ENCODE measurements at places on chromosomes 6 and 20.

DNA sequence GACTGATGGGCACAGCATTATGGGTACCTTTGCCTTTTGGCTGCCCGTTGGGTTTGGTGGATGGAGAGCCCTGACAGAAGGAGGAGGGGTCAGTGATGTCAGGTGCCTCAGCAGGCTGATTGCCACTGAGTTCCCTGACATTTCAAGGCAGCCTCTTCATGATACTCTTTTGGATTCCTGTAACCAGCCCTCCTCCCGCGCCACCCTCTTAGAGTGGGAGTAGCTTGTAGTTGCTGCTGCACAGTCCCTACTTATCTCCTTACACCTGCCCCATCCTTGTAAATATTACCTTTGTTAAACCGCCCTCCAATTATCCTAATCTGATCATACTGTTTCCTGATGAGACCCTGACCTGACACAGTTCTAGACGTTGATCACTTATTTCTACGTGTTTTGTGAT lies 140.0 kb downstream of the CFAP61 start:
- no peaks in the 10 kb centered on the region for H3K36me3 ChIP-seq
- no peaks in the 10 kb centered on the region for H3K27me3 ChIP-seq
- no peak overlapping the region for H3K27ac ChIP-seq
- DNase-seq: no peak
- H3K4me1 ChIP-seq: no peaks in the 10 kb centered on the region

- H3K27me3 ChIP-seq: no peaks in the 10 kb centered on the region
- DNase-seq: no peak
- no peaks in the 10 kb centered on the region for H3K36me3 ChIP-seq
- H3K27ac ChIP-seq: no peak overlapping the region
- no peak overlapping the region for H3K4me3 ChIP-seq
- no peaks in the 10 kb centered on the region for H3K4me1 ChIP-seq
Measured at GRCh38 chr6:40599555-40599954, 12.4 kb upstream of the LRFN2 start.

DNA sequence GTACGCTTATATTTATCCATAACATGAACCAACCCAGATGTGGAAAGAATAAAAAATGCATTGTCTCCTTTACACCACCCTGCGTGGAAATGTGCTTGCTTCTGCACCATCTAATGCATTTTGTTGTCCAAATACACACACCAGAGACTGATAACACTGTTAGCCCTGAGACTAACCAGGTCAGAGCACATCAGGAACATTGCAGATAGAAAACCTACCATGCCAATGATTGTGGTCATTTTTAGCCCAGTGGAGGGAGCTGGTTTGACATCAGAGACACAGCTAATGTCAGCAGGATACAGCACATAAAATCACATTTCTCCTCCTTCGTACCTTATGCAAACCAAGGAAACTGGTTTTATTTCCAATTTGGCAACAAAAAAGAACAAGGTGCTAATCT lies 528.7 kb downstream of the DOK5 start:
- H3K36me3 ChIP-seq: no peaks in the 10 kb centered on the region
- no peak overlapping the region for H3K4me3 ChIP-seq
- no peak overlapping the region for H3K27ac ChIP-seq
- H3K27me3 ChIP-seq: no peaks in the 10 kb centered on the region
- no peaks in the 10 kb centered on the region for H3K4me1 ChIP-seq
- DNase-seq: no peak

DNA sequence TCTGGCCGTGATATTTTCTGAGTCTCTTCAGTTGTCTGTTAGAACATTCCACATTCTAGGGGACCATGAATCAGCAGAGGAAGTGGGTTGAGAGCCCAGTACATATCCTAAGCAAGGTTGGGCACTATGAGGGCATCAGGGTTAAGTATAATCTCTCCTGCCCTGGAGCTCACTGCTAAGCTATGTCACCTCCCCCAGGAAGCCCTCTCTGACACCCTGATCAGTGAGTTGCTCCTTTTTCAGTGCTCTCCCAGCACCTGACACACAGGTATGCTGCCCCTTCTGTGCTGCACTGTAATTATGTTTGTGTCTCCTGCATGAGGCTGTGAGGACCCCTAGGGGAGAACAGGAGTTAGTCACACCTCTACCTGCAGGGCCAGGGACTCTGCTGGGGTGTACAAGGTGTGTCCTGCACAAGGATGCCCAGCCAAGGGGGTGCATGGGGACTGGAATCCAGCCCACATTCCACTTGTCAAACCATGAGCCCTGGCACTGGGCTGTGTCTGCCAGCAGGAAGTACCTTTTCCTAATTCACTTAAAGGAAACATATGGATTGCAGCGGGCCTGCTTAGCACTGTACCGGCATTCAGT lies 3.9 kb downstream of the RAB44 start:
- H3K36me3 ChIP-seq: no peaks in the 10 kb centered on the region
- no peaks in the 10 kb centered on the region for H3K4me1 ChIP-seq
- H3K4me3 ChIP-seq: no peak overlapping the region
- H3K27me3 ChIP-seq: no peaks in the 10 kb centered on the region
- DNase-seq: no peak

DNA sequence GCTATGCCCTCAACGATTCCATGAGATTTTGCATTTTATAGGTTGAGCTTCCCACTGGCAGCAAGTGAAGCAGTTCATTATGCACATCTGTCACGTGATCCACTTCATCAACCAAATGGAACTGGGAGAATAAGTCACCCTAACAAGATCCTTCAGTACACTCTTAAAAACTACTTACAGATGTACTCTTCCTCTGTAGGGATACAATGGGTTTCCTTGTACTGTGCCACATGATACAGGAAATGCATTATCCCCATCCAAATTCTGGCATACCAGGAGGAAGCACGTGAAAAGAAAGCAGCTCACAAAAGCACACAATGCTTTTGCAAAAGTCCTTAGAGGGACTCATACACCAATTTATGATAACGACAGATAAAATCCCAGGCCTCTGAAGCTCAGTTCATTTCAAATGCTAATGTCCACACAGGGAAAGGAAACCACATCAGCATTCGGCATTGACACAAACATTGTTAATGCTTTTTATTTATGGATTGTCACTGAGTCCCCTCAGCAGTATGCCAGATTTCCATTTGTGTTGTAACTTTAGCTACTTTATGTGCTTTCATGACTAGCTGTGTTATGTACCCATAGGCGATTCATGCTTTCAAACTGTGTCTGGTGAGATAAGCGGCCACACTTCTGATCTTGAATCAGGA lies 58.1 kb upstream of the REV3L start:
- no peak overlapping the region for H3K4me3 ChIP-seq
- H3K27ac ChIP-seq: no peak overlapping the region
- no peak for DNase-seq
- H3K27me3 ChIP-seq: no peaks in the 10 kb centered on the region

- no peaks in the 10 kb centered on the region for H3K36me3 ChIP-seq
- H3K27me3 ChIP-seq: no peaks in the 10 kb centered on the region
- no peak for DNase-seq
- no peak overlapping the region for H3K27ac ChIP-seq
- H3K4me1 ChIP-seq: no peaks in the 10 kb centered on the region
- no peak overlapping the region for H3K4me3 ChIP-seq
Measured at GRCh38 chr6:146670161-146670560, 71.4 kb downstream of the ADGB start.

GRCh38 chr6:170493354-170493753 lies 59.8 kb downstream of the PSMB1 start:
- no peak overlapping the region for H3K27ac ChIP-seq
- DNase-seq: no peak
- no peaks in the 10 kb centered on the region for H3K27me3 ChIP-seq
- no peaks in the 10 kb centered on the region for H3K36me3 ChIP-seq
- no peaks in the 10 kb centered on the region for H3K4me1 ChIP-seq

DNA sequence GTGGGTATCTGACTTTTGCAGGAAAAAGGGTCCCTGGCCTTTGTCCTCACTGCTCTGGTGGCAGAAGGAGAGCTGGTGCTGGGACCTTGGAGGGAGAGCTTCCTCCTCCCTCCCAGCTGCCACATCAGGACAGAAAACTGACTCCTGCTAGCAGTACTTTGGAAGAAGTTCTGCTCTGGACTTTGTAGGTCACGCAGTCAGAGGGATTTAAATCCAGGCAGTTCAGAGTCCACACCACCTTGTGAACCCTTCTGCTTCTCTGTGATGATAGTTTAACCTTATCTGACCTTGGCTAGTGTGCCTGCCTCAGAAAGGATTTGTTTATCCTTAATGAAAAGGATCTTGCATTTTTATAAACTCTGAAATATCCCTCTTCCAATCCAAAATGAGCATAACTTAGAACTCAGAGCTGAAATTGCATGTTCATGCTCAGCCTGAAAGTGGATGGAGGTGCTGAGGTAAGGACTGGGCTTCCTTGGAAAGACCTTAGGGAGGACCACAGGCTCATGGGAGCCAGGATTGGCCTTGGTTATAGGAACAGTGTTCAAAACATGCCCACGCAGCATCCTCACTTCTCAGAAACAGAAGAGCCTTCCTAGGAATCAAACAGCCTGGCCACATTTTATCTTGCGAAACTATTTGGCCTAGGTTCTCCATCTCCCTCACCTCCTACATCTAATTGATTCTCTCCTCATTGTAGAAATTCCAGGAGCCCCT lies 123.9 kb upstream of the SASH1 start:
- H3K4me3 ChIP-seq: no peak overlapping the region
- no peak overlapping the region for H3K27ac ChIP-seq
- H3K36me3 ChIP-seq: no peaks in the 10 kb centered on the region
- DNase-seq: no peak

DNA sequence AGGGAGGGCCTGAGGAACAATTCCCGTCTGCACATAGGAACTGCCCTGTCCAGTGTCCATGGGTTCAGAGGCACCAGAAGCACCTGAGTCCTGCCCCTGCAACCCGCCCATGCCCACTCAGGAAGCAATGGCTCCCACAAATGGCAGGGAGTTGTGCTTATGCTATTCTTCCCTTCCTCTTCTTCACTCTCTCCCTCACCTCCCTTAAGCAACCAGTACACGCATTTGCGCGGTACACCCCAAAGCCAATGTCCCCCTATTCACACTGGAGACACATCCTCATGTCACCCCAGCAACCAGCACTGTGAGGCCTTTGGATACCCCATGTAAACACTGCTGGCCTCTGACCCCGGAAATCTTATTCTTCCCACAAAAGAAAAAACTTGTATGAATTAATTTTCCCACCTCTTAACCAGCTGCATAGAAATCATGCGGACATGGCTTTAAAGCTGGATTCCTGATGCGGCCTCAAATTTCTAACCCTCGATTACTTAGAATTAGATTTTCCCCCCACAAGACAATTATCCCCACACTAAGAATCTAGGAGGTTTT lies 30.9 kb downstream of the FYN start:
- no peak overlapping the region for H3K4me3 ChIP-seq
- H3K27me3 ChIP-seq: no peaks in the 10 kb centered on the region
- H3K4me1 ChIP-seq: peaks cover 16% of the 10 kb centered on the region
- no peak overlapping the region for H3K27ac ChIP-seq

DNA sequence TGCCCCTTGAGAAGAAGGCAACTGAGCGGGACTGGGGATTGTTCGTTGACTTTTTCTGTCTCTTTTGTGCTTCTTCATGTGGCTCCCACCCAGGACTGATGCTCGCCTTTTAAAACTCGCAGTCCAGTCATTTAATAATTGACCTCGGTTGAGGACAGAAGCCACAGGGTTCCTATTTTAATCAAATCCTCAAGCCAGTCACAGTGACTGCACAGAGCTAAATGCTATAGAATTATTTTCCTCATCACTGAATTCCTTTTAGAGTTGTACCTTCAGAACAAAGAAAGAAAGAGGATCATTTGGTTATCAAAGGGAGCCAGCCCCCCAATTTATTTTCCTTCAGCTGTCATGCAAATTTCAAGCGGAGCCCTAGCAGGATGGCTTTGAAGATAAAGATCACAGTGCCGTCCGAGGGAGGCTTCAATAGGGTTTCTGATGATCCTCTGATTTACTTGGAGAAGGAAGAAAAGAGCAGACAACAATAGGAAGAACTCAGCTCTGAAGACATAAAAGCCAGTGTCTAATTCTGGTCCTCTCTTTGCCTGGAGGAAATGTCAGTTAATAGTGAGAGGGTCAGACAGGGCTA lies 186.6 kb downstream of the DOK5 start:
- H3K36me3 ChIP-seq: no peaks in the 10 kb centered on the region
- DNase-seq: no peak
- peaks cover 2% of the 10 kb centered on the region for H3K27me3 ChIP-seq
- no peak overlapping the region for H3K27ac ChIP-seq
